ENCODE measurements at places on chromosomes 6 and 20. TPM values are rescaled to one million over a fixed set of nuclear protein-coding genes. Genes with fewer than 3 reads are reported as not detected.

DNA sequence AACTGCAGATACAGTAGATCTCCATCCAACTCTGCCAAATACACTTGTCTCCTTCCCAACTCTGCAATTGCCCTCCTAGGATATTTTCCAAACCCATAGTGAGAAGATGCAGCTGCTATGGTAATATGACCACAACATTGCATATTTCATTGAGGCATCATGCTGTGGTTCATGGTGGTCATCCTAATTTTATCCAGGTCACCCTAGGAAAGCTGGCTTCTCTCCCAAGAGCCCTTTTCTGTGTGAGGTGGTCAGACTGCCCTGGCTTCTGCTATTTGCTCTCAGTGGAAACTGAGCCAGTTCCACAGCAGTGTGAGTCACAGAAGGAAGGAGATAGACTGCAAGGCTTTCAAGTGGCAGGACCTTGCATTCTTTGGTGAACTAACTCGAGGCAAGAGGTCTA, 5.5 kb downstream of the OGFRL1 start:
- no peak for DNase-seq

DNA sequence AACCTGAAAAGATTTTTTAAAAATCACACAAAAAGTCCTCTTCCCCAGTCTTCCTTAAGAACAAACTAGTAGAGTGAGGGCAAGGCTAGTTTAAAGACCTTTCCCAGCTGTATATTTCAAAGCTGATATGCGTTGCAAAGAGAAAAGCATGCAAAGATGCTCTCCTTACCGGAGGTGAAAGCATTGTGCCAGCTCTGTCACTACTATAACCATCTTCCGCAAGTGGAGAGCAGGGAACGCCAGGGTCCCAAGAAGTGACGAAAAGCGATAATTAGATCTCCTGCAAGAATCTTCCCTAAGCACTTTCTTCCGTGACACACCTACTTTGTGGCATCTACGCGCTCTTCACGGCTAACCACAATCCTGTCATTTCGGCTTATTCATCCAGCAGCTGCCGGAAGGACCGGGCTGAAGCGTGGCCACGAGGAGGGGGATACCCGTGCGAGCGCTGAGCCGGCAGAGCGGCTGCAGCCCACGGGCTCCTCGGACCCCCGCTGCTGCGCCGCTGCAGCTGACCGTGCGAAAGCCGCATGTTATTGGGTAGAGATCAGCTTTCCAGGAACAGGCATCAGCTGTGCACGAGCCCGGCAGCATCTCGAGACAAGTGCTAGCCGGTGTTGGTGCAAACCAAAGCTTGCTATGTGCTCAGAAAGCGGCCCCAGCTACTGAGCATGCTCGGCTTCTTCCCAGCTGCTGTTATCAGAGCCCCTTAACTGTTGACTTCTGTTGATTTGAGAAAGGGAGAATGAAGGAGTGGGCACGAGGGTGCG, 57.2 kb upstream of the ARHGAP18 start:
- DNase-seq: peak; percentile 17

GRCh38 chr20:48831718-48832404, 4.1 kb upstream of the PREX1 start:
- peak; percentile 22 for DNase-seq

DNA sequence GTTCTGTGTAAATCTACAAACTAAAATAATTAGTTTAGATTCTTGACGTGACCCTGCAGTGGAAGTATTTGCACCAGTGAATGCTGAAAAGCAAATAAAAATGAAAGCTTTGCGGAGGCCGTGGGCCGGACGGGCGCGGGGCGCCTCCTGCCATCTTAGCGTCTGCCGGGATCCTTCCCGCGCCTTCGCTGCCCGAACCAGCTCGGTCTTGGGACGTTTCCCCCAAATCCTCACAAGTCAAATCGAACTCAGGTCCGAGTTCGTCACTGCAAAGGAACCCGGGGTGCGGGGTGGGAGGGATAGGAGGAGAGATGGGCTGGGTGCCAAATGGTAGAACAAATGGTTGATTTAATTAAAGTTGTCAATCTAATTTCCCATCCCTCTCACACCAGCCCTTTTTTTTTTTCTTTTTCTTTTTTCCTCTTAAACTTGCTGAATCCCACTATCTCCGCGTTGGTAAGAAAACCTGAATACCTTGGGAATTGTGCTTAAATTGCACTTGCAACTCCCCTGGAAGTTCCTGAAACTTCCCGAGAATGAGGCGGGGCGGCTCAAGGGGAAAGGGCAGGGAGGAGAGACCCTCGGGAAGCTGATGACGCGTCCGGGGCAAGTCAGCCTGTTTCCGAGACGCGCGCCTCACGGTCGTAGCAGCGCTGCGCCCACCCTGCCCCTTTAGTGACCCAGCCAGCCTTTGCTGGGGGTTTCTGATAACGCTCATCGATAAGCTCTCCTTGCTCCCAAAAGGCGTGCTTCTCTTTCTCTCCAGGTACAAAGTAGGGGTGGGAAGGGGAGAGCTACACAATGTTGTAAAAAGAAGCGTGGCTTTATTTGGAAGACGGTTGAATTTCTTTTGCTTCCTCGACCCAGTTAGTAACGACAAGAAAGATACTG, 1.8 kb downstream of the GJA1 start:
- peak; percentile 14 for DNase-seq

GRCh38 chr20:46699651-46700359, 9.6 kb upstream of the SLC2A10 start:
- no peak for DNase-seq

HRH3 gene
- total RNA-seq: not detected

PSORS1C1 gene
- total RNA-seq: 9.7 TPM

TSPO2 gene
- not detected for total RNA-seq
